Naive thymus-derived CD8-positive, alpha-beta T cell (primary cell): ENCODE measurements at places on chromosomes 3 and 15. TPM values are rescaled to one million over a fixed set of nuclear protein-coding genes. Genes with fewer than 3 reads are reported as not detected.

The LRRC31 gene
- not detected for total RNA-seq

The KIF15 gene
- 0.57 TPM for total RNA-seq

The LSAMP gene
- not detected for total RNA-seq

The EIF4G1 gene
- total RNA-seq: 229 TPM

The TGM5 gene
- not detected for total RNA-seq

The DNASE1L3 gene
- not detected for total RNA-seq

The IQCF5 gene
- not detected for total RNA-seq

The PTH1R gene
- not detected for total RNA-seq

The CTXN2 gene
- total RNA-seq: not detected

The PROK2 gene
- not detected for total RNA-seq

The SLC9C1 gene
- total RNA-seq: not detected

The CLDN11 gene
- 0.19 TPM for total RNA-seq

The DAG1 gene
- total RNA-seq: 20.3 TPM

The SH2D7 gene
- total RNA-seq: not detected

The CLRN1 gene
- not detected for total RNA-seq

The AADACL2 gene
- total RNA-seq: not detected

The ATP11B gene
- total RNA-seq: 116 TPM

The PRR20G gene
- total RNA-seq: not detected

The GABRA5 gene
- not detected for total RNA-seq
